ENCODE measurements at places on chromosomes 7 and 10.

DNA sequence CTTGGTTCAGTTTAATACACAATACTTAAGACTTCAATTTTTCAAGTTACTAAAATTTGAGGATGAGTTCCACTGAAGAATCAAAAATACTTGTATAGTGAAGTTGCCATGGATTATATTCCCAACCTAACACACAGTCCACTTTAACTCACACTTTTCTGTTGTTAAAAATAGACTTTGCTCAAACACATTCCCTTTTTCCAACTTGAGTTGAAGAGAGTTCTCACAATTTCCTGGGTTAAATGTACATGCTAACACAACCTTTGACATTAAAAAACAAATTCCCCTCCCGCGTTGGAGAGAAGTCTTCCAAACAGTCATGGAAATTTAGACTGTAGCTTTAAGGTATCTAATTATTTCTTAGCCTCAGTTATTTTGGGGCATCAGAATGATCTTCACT lies 27.1 kb downstream of the SKIDA1 start:
- DNase-seq = no peak

GRCh38 chr7:131046246-131046645 lies 281.4 kb upstream of the MKLN1 start:
- DNase-seq = no peak

DNA sequence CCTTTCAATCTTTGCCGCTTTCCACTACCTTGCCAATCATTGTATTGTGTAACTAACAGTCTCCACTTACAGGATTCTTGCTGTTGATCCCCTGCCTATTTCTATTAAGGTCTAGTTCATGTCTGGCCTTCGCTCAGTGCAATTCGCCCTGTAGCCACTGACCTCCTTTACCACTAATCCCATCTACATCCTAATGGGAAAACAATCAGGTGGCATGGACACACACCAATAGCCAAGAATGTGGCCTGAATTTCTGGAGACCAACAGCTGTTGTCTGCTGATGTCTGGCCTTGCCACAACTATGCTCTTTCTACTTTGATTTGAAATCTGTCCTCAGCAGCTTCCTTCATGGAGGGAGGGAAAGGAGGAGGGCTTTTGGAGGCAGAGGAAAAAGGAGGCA lies 546.2 kb downstream of the SORCS3 start:
- DNase-seq = no peak

DNA sequence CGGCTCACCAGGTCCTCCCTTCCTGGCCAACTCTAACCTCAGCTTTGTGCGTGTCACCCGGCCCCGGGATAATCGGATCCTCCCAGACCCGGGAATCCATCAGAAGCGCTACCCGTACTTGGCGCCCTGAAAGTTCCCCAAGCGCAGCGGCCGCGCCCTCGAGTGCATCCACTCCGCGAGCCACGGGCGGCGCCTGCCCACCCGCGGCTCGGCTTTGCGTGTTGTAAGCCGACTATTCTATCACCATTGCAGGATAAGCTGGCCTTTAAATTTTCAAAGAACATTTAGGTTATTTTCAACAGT lies 35.7 kb upstream of the EBLN1 start:
- peak; percentile 71 for DNase-seq

GRCh38 chr7:26378016-26378415 lies 86.4 kb downstream of the SNX10 start:
- no peak for DNase-seq

DNA sequence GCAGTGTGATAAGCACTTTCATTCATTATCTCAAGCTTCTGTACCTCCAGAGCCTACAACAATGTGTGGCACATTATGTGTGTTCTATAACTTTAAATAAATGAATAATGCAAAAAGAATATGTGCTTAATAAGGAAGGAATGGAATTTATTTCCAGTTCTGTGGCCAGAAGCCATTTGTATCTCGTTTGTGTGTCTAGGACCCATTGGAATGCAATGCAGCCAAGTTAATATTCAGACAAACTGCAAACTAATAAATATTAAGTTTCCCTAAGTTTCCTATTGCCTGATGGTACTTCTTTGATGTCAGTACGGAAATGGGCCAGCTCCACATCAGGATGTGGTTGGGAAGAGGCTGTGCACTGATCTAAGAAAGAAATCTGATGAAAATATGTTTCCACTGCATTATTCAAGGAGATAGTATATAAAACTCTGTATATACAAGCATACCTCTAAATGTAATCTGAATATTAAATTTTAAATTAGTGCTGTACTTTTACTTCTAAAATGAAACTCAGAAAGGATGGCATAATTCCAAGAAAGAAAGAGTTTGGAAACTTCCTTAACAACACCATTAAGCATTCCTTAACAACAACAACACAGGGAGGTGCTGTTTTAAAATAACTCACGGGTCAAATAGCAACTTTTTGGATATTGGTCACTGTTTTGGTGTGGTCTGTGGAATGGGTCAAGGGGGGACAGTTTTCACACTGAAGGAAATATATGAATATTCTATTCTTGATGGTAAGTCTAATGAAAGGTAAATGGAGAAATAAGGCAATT lies 29.4 kb upstream of the ANKRD30A start:
- DNase-seq = no peak

DNA sequence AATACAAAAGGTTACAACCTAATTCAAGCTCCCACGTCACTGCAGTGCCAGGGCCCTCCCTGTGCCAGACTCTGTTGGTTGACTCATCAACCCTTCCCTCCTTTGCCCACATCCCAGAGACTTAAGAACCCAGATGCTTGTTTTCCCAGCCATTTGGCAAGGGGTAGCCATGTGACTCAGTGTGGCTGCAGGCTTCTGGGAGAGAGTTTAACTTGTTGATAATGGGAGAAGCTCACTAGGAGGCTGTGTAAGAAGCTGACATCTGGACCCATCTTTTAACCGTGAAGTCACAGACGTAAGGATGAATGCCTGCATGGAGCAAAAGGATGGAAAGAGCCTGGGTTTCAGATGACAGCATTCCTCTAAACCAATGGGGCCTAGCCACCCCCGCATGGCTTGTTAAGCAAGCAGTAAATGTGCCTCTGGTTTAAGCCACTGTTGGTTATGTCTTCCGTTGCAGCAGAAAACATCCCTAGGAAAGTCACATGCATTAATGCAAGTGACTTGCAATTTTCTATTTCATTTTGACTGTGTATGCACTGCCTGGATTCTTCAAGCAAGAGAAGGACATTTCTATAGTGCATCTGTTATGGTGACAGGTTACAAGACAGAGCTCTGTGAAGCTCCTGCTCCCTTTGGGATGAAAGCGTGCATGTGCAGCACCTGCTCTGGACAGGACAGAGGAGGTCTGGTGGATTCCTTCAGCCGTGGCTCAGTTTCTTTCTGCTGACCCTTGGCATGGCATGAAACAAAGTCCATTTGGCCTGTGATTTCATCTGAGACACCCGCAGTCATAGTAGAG lies 57.5 kb upstream of the CREB5 start:
- no peak for DNase-seq
